Lower lobe of right lung (tissue), 2 donors: ENCODE measurements at places on chromosomes 4 and X. TPM values are rescaled to one million over a fixed set of nuclear protein-coding genes. Genes with fewer than 3 reads are reported as not detected.
A peak's percentile ranks its signal among the peaks of the same experiment; 100 is the strongest.

GRCh38 chr4:10095296-10095991 is 21.2 kb downstream of the WDR1 start:
- DNase-seq, result no peak

DNA sequence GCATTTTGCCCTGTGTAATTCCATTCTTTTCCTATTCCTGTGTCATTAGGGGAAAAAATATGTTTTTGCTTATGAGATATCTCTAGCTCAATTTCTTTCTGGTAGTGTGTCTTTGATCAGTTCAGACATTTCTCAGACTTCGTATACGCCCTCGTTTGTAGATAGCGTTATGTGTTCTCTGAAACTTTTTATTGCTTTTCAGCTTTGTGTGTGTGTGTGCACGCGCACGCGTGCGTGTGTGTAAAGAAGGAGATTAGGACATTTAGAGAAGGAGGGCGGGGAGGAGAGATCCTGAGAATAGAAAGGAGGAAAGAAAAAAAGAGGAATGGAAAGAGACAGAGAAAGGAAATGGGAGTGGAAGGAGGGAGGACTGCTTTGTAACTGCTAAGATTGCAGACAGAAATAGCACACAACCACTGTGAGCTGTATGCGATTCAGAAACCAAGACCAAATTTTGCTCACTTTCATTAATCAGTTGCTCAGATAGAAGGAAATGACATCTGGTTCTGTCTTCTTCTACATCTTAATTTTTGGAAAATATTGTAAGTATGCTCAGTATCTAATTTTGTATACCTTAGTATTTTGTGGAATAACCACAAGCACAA is at the start of gene RXFP1:
TSS of gene RXFP1 (plus strand) at position 399 of the 605 bp plus-strand sequence. CDS start at position 494, 95 bp downstream.
- DNase-seq, result no peak

The DLG3 gene
- 24.1 TPM for total RNA-seq

GRCh38 chrX:130165181-130165702 is 399 bp downstream of the AIFM1 start:
- DNase-seq, result no peak

DNA sequence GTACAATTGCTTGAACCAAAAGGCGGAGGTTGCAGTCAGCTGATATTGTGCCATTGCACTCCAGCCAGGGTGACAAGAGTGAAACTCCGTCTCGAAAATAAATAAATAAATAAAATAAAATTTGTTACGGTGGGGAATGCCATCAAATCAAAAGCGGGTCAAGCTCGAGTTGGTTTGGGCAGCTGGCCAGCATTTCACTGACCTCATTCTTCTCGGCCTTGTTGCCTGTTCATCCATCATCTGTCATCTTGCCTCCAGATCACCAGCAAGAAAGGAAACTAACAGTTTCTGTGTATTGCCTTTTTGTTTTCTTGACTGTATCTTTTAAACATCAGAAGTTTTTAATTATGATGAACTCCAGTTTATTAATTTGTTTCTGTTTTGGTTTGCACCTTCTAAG is 31.5 kb upstream of the KLHL2 start:
- no peak for DNase-seq

- peak; percentile 73 for DNase-seq
These were observed 253.2 kb upstream of the RASGEF1B start for GRCh38 chr4:81724925-81725329.

The OCRL gene
- 20.1 TPM for total RNA-seq
